ENCODE measurements at places on chromosomes 16 and 17.
A peak's percentile ranks its signal among the peaks of the same experiment; 100 is the strongest.

- DNase-seq = no peak
Measured at GRCh38 chr16:27228621-27229501, 25.5 kb downstream of the KDM8 start.

- DNase-seq = peak; percentile 12
Measured at GRCh38 chr16:55264949-55265348, 59.1 kb upstream of the IRX6 start.

DNA sequence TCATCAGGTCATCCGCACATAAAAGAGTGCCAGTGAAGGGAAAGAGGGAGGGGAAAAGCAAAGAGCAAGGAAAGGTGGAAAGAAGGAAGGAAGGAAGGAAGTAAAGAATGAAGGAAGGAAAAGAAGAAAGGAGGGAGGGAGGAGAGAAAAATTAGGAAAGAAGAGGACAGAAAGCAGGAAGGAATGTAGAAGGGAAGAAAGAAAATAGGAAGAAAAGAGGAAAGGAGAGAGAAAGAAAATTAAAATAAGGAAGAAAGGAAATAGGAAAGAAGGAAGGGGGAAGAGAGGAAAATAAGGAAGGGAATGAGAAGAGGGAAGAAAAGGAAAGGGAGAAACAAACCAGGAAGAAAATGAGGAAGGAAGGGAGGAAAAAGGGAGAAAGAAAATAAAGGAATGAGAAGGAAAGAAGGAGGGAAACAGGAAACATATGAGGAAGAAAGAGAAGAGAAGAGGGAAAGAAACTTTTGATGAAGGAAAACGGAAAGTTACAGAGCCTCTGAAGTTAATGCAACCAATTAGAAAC lies 212.6 kb downstream of the XYLT1 start:
- no peak for DNase-seq

GRCh38 chr16:15046692-15047376 lies 9.0 kb downstream of the NTAN1 start:
- no peak for DNase-seq

- no peak for DNase-seq
Measured at GRCh38 chr16:86747761-86748160, 169.4 kb downstream of the FOXL1 start.

DNA sequence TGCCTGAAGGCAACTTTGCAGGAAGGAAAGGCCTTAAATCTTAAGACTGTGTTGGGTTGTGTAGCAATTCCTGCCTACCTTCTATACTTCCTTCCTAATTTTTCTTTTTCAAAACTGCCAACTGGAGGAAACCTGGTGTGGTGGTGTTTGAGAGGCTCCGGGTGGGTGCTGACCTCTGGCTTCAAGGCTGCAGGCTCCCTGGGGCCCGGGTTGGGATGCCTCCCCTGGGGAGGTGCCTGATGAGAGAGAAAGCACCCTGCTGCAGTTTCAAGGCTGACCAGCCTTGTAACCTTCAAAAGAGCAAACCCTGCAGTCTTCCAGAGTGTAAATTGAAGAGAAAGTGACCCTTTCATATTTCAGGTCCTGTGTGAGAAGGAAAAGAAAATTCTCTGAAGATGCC lies 55.9 kb downstream of the MSI2 start:
- DNase-seq = no peak

DNA sequence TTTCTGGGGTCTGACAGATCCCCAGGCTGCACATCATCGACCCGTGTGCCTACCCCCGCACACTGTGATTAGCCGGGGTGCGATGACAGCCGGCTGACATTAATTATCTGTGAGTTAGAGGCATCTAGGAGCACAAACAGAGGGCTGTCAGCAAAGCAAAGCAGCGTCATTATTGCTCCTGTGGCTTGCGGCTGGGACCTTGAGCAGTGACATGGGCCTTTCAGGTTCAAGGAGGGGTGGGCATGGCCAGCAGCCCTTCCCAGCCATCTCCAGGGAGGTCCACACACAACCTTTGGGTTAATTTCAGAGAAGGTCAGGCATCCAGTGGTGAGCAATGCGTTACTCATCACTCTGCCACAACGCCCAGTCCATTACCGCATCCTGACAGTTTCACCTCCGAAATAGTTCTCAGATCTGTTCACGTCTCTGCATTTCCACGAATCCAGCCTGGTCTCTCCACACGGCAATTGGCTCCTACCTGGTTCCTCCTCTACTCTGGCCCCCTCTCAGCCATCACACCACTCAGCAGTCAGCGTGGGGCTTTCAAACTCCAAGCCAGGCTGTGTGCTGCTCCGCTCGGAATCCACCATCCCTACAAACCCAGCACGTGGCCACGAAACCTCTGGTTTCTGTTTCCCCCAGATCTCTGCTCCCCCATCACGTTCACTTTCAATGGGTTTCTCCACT lies 249.7 kb upstream of the C16orf82 start:
- no peak for DNase-seq

DNA sequence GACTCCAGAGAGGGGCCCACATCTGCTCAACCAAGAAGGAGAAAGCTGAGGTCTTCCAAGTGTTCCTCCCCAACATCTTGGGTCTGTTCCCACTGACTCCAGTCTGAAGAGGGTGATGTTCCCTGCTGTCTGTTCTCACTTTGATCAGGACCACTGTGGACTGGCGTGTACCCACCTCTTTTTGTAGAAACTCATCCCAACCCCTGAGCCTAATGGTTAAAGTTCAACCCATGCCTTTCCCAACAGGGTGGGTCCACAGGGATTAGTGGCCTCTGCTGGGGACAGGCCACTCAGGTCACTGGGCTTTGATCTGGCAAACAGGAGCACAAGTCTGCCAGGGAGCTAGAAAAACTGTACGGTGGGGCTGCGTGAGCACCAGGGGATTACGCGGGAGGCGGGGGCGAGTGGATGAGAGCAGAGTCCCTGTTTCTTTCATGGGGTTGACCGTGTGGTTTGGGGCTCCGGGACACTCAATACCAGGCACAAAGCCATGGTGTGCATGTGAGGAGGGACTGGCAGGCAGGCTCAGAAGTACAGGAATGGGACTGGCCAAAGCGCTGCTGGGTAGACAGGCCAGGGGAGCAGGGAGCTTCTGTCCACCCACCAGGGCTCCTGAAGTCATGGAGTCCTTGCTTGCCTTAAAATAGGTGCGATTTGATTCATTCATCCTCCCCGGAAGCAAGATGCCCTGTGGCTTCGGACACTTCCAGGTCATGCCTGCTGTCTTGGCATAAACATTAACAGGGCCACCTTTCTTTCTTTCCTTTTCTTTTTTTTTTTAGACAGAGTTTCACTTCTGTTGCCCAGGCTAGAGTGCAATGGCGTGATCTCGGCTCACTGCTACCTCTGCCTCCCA lies at the start of gene CA5A:
Gene CA5A, minus strand, starts transcription at position 155 of the 856 bp plus-strand sequence. Its CDS starts 79 bp downstream, at position 76.
- DNase-seq = no peak
